Stimulated activated CD4-positive, alpha-beta T cell treated with anti-CD3 and anti-CD28 coated beads, Interleukin-2, amount 100 ng/mL, for 24 hours (primary cell): ENCODE measurements at places on chromosomes 6 and 20.

- DNase-seq, result no peak
Measured at GRCh38 chr6:167296902-167297301, 5.8 kb downstream of the UNC93A start.

- DNase-seq, result no peak
Measured at GRCh38 chr20:1296922-1297321, 30.8 kb downstream of the SNPH start.

DNA sequence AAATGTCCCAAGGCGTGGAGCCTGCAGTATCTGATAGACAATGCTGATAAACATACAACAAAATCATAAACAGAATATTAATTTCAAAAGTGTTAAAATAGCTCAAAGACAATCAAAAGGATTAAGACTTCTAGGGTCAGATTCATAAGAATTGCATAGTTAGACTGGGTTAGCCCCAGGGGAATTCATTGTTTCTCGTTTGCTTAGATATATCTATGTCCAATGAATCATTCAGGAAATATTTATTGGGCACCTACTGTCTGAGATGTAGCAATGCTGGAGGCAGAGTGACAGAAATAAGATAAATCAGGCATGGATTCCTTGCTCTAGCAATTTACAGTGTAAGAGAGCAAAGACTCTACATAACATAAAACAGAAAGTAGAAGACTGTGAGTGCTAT is 124.4 kb upstream of the PRL start:
- DNase-seq, result no peak

DNA sequence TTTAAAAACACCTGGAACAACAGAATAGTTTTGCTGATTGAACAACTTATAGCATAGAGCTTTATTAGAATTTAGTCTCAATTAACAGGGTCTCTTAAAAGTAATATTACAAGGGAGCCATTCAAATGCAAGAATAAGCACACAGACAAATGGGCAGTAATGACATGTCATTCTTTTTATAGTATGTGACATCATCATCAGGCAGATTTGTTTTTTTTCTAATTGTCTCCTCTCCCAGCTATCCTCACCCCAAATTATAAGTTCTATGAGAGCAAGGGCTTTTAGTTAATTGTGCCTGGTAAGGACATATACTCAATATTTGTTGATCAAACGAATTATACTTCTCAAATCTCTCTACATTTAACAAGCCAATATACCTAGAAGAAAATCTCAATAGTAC is 11.0 kb downstream of the PGM3 start:
- DNase-seq, result no peak

DNA sequence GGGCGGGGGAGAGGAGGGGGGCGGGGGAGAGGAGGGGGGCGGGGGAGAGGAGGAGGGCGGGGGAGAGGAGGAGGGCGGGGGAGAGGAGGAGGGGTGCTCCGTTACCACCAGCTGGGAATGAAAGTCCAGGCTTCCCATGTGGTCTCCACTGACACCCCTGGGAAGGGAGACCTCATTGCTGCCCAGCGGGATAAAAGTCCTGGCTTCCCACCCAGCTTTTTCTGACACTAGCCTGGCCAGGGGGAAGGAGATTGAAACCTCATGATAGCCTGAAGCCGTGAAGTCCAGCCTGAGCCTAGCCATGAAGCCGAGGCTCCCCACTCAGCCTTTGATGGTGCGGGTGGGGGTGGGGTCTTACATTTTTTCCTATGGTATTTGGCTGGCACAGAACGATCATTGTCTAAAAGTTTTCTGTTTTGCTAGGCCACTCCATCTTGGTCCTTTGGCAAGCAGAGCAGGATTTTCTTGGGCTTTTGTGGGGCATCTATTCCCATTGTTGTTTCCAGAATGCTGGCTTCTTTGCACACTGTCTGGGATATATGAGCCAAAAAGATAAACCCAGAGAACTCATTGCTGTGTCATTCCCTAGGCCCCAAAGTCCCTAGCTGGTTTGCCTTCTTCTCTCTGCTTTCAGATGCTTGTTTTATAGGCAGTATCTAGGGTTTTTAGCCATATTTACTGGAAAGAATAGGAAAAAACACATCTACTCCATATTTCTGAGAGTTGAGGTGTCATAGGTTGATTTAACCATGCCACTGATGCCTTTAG is 67.9 kb upstream of the RNF24 start:
- DNase-seq, result no peak

- no peak for DNase-seq
Measured at GRCh38 chr6:24923885-24924401, 11.8 kb downstream of the RIPOR2 start.

- DNase-seq, result no peak
Measured at GRCh38 chr6:136764517-136764993, 27.7 kb downstream of the MAP3K5 start.

DNA sequence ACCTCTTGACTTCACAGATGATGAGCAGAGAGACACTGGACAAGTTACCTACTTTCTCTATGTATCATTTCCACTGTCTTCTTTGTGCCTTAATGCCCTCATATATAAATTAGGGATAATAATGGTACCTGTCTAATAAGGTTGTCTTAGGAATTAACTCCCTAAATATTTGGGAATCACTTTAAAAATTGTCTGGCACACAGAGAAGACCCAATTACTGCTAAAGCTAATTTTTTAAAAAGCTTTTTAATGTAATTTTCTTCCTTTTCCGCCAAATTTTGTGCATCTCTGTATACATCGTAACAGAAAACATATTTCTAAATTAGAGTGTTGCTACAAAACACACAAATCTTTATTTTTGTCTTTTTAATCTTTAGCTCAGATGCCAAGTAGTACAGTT is 816.8 kb upstream of the ADGRB3 start:
- no peak for DNase-seq

DNA sequence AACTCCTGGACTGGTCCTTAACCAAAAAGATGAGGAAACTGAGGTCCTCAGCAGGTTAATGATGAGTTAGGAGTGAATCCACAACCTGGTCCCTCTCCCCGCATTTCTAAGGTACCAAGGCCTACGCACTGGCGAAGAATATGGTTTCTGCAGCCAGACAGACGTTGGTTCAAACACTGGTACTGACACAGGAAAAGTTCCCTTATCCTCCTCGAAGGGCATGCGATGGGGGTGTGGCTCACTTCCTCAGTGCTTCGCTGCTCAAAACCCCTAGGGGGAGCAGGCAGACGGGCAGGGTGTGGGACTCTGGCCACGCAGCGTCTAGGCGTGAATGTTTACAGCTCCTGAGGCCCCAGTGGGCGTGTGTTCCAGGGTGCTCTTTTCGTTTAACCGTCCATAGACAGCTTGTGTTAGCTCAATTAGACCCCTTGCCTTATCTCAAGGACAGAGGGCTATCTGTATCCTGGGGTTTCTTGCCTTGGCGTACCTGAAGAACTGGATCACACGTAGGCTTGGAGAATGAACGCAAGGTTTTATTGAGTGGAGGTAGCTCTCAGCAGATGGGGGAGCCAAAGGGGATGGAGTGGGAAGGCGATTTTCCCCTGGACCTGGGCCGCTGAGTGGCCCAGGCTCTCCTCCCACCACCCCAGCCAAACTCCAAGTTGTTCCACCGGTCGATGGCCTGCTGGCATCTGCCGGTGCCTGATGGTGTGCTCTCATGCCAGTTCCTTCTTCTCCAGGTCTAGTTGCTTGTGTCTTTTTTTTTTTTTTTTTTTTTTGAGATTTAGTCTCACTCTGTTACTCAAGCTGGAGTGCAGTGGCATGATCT is 31.8 kb upstream of the PTPN1 start:
- DNase-seq, result peak; percentile 77

DNA sequence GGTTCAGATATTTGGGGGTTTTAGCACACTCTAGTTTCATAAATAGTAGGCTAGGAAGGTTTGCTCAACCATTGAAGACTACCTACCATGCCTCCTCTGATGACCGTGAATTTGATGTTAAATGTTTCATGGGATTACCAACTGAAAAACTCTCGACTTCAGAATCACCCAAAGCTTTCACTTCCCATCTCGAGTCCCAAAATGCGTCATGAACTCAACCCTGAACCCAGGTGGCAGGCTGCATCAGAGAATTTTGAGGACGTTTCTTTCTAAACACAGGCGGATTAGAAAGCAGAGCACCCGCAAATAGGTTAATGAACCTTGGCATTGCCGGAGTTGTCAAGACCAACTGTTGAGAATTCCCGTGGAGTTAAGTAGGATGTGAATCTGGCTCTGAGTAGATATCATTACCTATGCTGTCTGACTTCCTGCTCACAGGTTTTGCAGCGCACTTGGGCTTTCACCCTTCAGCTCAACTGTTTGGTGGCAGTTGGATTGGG is 98.4 kb upstream of the ADTRP start:
- DNase-seq, result no peak

DNA sequence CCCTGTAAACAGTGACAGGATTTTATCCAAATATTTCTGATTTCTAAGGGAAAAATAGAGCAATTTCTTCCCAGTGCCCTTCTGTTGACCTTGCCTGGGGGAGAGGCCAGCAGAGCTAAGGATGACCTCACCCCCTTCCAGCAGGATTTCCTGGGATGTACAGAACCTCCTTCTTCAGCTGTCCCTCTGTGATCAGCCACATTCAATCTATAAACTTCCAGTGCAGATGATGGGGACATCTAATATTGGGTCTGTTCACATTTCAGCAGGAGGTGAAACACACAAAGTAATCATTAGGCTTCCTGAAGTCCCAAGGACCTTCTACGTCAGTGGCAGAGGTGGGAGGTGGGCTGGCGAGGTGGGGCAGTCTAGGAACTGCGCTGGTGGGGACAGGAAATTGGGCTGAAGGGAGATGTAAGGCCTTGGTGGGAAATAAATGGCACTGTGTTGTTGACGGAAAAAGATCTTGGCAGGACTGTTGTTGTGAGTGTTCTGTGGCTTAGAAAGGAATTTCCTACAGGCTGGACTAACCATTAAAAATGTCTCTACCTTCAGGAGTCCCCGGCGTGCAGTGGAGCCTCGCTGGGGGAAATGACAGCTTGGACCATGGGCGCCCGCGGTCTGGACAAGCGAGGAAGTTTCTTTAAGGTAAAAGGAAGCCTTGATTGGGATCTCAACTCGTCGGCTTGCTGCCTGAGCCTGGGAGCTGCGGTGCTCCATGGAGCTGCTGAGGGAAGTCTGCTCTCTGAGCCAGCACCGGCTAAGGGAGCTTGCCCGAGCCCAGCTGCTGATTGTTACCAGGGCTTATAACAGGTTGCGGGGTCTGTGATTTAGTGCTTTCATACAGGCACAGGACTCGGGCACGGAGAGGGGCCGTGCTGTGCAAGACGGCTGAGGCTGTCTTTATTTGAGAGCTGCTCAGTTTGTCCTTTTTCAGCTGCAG is 127.9 kb upstream of the NAA20 start:
- DNase-seq, result no peak

GRCh38 chr20:59958626-59959025 is 403 bp downstream of the CDH26 start:
- DNase-seq, result no peak

GRCh38 chr20:8943631-8944030 is 125.3 kb upstream of the PLCB4 start:
- DNase-seq, result no peak

- no peak for DNase-seq
Measured at GRCh38 chr20:45187693-45188092, 13.0 kb downstream of the PI3 start.

DNA sequence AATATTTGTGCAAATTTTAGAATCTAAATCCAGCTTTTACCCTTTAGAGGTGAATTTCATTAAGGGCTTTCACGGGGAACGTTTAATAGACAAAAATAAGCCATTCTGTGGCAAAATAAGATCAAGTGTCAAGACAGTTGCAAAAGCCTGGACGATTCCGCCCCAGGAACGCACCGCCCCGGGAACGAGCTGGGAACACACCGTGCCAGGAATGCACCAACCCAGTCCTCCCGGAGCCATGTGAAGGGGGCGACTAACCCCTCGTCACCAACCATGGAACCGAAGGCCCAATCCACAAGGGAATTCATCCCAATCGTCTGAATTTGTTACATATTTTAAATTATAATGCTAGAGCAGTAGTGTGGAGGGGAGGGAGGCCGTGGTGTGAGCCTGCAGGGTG is 20.8 kb upstream of the TCFL5 start:
- DNase-seq, result no peak

DNA sequence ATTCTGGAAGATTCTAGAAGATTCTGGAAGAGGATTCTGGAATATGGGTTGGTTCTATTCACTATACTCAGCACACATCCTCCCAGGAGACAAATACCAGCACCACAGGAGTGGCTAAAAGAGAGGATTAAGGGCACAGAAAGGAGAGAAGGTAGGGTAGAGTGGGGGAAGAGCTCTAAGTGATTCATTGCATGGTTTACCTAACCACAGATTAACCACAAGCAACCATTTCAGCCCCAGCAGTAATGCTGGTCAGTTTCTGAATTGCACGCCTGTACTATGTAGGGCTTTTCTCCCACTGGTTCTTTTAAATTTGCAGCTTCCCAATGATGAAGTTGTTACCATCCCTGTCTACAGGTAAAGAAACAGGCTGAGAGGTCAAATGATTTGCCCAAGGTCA is 192.7 kb upstream of the PMEPA1 start:
- no peak for DNase-seq

GRCh38 chr6:132065556-132065955 is 114.4 kb upstream of the CCN2 start:
- no peak for DNase-seq

GRCh38 chr6:54188846-54189245 is 77.6 kb downstream of the MLIP start:
- DNase-seq, result no peak

DNA sequence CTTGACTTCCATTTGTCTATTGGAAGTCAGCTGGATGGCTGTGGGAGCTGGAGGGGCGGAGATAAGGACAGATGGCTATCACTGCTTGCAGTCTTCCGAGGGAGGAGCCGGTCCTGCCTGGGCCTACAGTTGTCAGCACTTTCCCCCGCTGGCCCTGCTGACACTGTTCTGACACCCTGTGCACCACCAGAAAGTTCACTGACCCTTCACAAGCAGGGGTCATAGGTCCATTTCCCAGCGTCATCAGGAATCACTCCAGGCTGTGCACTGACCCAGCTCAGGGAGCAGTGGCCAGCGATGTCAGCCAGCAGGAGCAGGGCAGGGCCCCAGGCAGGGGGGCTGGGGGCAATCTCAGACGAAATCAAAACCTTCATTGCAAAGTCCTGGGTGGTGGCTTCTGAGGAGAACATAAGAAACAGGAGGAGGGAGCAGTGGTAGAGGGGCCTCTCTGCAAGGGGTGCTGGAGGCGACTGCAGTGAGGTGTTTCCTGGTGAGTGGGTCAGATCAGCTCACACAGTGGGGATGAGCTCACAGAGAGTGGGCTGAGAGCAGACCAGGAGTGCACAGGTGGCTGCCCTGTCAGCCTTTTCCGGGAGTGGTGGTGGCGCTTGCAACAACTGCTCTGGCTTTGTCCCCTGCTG is 26.5 kb upstream of the PLEKHG1 start:
- no peak for DNase-seq

GRCh38 chr20:59025086-59025485 is 5.9 kb downstream of the TUBB1 start:
- peak; percentile 6 for DNase-seq
